ENCODE measurements at places on chromosomes 2 and 18. TPM values are rescaled to one million over a fixed set of nuclear protein-coding genes. Genes with fewer than 3 reads are reported as not detected.

AQP12B gene
- total RNA-seq = not detected

CDKL4 gene
- total RNA-seq = 0.75 TPM

FTCDNL1 gene
- total RNA-seq = 1.6 TPM

- H3K27ac ChIP-seq = no peak overlapping the region
- H3K27me3 ChIP-seq = no peaks in the 10 kb centered on the region
- DNase-seq = no peak
- peak overlapping the region; percentile 79 for H3K4me3 ChIP-seq
Observed at GRCh38 chr2:201448701-201449100, 2.6 kb downstream of the TRAK2 start.

- H3K27me3 ChIP-seq = peaks cover 16% of the 10 kb centered on the region
- H3K36me3 ChIP-seq = no peaks in the 10 kb centered on the region
- DNase-seq = no peak
- H3K27ac ChIP-seq = no peak overlapping the region
- H3K4me1 ChIP-seq = no peaks in the 10 kb centered on the region
- no peak overlapping the region for H3K4me3 ChIP-seq
Observed at GRCh38 chr2:158755310-158756087, 39.6 kb upstream of the DAPL1 start.

DNA sequence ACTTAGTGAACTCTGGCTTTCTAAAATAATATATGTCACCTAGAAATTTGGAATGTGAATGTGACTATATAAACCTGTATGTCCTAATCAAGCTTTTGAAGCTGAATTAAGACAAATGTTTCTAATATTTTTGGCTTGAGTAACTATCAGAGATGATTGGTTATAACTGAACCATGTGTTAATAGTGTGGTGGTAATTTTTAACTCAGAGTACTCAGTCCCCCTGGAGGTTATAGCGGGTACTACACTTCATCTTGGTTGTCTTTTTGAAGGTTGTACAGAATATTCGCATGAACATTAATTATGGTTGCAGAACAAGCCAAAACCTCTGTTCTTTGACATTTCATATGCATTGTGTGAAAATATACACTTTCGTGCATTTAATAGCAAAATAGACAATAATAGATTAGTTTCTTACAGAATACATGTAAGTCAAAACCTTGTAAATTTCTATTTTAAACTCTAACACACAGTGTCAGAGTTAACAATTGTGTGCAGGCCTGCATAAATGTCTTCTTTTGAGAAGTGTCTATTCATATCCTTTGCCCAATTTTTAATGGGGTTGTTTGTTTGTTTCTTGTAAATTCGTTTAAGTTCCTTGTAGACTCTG, 86.0 kb downstream of the OSBPL6 start:
- no peaks in the 10 kb centered on the region for H3K36me3 ChIP-seq
- peaks cover 26% of the 10 kb centered on the region for H3K4me1 ChIP-seq
- H3K4me3 ChIP-seq = no peak overlapping the region
- H3K27me3 ChIP-seq = no peaks in the 10 kb centered on the region
- no peak overlapping the region for H3K27ac ChIP-seq

DNA sequence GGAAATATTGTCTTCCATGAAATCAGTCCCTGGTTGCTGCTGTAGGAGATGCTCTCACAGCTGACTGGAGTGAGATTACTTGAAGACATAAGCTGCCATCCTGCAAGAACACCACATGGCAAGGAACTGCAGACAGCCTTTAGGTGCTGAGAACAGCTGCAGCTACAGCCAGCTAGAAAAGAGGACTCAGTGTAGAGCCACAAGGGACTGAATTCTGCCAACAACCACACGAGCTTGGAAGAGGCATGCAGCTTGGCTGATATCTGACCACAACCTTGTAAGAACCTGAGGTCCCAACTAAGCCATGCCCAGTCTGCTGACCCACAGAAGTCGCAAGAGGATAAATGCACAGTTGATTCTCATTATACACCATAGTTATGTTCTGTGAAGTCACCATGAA, 181.8 kb upstream of the ARL4C start:
- H3K27me3 ChIP-seq = peaks cover 20% of the 10 kb centered on the region
- H3K4me3 ChIP-seq = no peak overlapping the region
- H3K27ac ChIP-seq = no peak overlapping the region
- DNase-seq = no peak
- H3K36me3 ChIP-seq = no peaks in the 10 kb centered on the region
- peaks cover 41% of the 10 kb centered on the region for H3K4me1 ChIP-seq

GRCh38 chr18:40606996-40607395, 1348.0 kb upstream of the PIK3C3 start:
- no peaks in the 10 kb centered on the region for H3K4me1 ChIP-seq
- H3K4me3 ChIP-seq = no peak overlapping the region
- H3K36me3 ChIP-seq = no peaks in the 10 kb centered on the region
- H3K27ac ChIP-seq = no peak overlapping the region

GRCh38 chr2:148479398-148479797, 165.2 kb upstream of the EPC2 start:
- H3K27me3 ChIP-seq = no peaks in the 10 kb centered on the region
- DNase-seq = no peak
- H3K27ac ChIP-seq = no peak overlapping the region
- H3K4me3 ChIP-seq = no peak overlapping the region

DNA sequence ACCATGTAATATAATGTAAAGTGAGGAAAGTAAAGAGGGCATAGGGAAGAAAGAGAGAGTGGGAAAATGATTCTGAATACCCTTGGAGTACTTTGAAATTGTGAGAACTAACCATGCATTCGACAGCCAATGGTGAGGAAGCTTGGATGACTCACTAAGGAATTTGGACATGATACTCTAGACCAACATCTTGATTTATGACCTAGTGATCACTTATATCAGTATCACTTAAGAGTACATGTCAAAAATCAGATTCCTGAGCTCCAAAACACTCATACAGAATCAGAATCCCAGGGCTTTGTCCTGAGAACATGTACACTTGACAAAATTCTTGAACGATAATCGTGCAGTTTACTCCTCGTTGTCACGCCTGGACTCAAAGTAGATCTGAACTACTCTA, 1899.8 kb upstream of the PIK3C3 start:
- no peak for DNase-seq
- no peak overlapping the region for H3K27ac ChIP-seq
- no peaks in the 10 kb centered on the region for H3K27me3 ChIP-seq
- H3K4me3 ChIP-seq = no peak overlapping the region
- H3K36me3 ChIP-seq = no peaks in the 10 kb centered on the region

DNA sequence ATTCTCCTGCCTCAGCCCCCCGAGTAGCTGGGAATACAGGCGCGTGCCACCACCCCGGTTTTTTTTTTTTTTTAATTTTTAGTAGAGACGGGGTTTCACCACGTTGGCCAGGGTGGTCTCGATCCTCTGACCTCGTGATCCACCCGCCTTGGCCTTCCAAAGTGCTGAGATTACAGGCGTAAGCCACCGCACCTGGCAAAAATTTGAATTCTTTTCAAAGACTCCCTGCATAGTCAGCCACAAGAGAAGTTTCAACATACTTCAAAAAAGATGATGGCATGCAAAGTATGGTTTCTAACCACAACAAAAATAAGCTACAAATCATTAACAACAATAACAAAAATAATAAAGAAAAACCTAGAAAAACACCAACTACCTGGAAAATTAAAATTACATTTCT, 22.0 kb downstream of the HYCC2 start:
- DNase-seq = no peak

- no peaks in the 10 kb centered on the region for H3K27me3 ChIP-seq
- DNase-seq = no peak
- H3K36me3 ChIP-seq = no peaks in the 10 kb centered on the region
- H3K4me1 ChIP-seq = peaks cover 51% of the 10 kb centered on the region
Observed at GRCh38 chr2:11396021-11396420, 51.6 kb upstream of the ROCK2 start.

Data from neural crest cell (in vitro differentiated cells).